ENCODE measurements at places on chromosomes 16 and 17. TPM values are rescaled to one million over a fixed set of nuclear protein-coding genes. Genes with fewer than 3 reads are reported as not detected.

The USP31 gene
- 15.2 TPM for total RNA-seq

The CENPN gene
- 67.6 TPM for total RNA-seq

The TXNL4B gene
- total RNA-seq: 19.2 TPM

The C1QTNF8 gene
- 0.05 TPM for total RNA-seq

The ABCA9 gene
- total RNA-seq: not detected

The KCNH4 gene
- total RNA-seq: 0.29 TPM

The AOC2 gene
- total RNA-seq: 2.3 TPM

The ABCC11 gene
- 0.21 TPM for total RNA-seq

The MYCBPAP gene
- total RNA-seq: 0.49 TPM

The OTOP2 gene
- 0.09 TPM for total RNA-seq

The TEX19 gene
- total RNA-seq: 0.41 TPM

The GAS2L2 gene
- 0.13 TPM for total RNA-seq

The CES3 gene
- total RNA-seq: 3.0 TPM

The OGFOD3 gene
- total RNA-seq: 18.0 TPM

The FOXJ1 gene
- 1.1 TPM for total RNA-seq

The TLCD2 gene
- 1.5 TPM for total RNA-seq

The CDRT4 gene
- 1.6 TPM for total RNA-seq

The SLC13A2 gene
- total RNA-seq: 0.12 TPM

The SLC6A2 gene
- 0.07 TPM for total RNA-seq

The TBC1D3C gene
- not detected for total RNA-seq

The ZNF750 gene
- total RNA-seq: not detected

The DNAAF8 gene
- total RNA-seq: 0.94 TPM

The ZNF423 gene
- 0.29 TPM for total RNA-seq

The EIF3C gene
- total RNA-seq: 409 TPM

The PDE6G gene
- total RNA-seq: 3.6 TPM

The HSD17B2 gene
- total RNA-seq: 0.14 TPM

The FBXL20 gene
- 6.8 TPM for total RNA-seq
